Stimulated activated CD8-positive, alpha-beta memory T cell treated with anti-CD3 and anti-CD28 coated beads, Interleukin-4, amount 100 ng/mL, for 48 hours (primary cell): ENCODE measurements at places on chromosomes 2 and 18.

DNA sequence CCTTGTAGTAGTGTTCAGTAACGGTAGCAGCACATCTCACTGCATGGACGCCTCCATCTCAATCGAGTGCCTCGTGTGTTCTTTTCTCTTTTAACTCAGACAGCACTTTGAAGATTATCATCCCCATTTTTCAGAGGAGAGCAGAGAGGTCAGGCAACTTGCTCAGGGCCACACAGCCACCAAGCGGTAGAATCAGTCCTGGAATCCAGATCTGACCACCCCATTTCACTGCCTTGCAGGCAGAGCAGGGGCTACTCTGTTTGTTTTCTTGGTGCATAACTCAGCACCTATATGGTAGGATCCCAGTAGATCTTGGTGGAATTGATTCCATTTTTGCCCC, 129.5 kb downstream of the SMAD7 start:
- DNase-seq, result no peak

- DNase-seq, result no peak
These were observed 19.5 kb upstream of the ID2 start for GRCh38 chr2:8662239-8662879.

DNA sequence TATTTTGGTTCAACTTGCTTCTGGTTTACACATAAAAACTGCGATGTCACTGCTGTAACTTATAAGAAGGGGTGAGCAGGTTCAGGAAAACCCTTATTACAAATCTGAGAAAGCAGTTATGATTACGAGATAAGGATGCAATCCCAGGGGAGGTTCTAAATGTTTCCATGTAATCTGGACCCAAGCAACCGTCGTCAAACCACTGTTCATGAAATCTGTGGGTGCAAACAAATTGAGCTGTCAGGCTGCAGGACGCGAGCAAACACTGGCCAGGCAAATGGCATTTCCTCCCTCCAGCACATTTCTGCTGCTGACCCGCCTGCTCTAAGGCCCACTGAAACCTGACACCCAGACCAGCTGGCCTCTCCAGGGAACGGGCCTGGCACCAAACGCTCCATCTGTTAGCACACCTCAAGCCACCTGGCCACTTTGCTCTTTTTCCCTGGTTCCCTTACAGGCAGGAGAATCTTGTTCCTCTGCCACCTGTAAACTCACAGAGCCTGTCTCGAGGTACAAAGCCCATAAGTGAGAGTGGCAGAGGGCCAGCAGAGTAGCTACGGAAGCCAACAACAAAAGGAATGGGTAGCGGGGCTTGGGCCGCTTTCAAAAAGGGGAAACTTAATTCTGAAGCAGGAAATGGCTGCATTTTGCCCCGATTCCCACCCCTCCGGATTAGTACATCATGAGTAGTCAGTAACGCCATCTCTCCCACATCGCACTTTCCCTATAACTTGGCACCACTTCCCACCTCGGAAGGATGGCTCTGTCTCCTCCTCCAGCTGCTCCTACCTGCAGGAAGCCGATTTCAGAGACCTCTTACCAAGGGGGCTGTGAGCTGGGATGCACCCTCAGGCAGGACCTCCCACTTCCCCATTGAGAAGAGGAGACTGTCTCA, 26.5 kb downstream of the CRACDL start:
- DNase-seq, result no peak

DNA sequence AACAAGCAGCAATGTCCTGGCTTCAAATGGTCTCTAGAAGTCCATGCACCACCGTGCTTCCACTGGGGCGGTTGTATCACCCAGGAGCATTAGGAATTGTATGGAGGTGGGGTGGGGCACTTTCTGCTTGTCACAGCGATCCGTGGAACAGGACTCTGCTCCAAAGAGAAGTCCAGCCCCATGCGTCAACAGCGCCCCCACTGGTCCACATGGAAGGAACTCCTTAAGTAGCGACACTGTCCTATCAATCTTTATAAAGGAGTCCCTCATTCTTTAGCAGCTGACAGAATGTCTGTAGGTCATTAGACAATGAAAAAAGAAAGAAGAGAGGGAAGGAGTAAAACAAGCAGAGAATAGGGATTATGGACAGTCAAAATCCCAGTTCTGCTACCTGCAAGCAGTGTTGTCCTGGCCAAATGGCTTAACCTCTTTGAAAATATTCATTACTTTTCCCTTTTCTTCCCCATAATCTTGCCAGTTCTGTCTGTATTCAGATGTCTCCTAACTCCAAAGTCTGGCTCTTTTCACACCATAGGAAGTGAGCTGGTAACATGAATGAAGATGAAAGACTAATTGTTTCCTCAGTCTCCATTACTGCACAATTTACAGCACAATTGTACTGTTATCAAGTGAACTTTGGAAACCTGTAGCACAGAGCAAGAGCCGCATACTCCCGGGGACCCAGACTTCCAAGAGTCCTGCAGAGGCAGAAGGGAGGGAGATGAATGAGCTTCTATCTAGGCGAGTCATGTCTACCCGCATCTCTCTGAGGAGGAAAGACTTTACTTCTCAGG, 9.9 kb downstream of the NFE2L2 start:
- DNase-seq, result no peak

GRCh38 chr2:127179766-127180165, 40.3 kb downstream of the CYP27C1 start:
- no peak for DNase-seq

DNA sequence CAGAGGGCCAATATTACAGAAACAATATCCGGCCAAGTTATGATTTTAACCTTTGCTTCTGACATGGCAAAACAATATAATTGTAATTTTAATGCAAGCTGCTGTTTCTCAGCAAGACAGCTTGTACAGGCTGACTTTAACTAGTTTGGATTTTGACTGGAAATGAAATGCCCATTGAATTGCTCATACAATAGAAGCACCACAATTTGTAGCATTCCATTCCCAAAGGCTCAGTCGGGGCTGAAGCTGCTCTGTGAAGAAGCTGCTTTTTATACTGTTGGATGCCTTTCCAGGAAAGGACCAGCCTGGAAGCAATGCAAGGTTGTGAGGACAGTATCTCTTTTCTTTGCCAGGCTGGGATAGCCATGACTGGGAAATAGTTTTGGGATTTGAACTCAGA, 677.0 kb upstream of the FANCL start:
- no peak for DNase-seq

GRCh38 chr2:137872577-137872976, 91.7 kb upstream of the HNMT start:
- DNase-seq, result no peak

- peak; percentile 73 for DNase-seq
These were observed at the start of gene TET3 for GRCh38 chr2:73984203-73984921. Gene TET3, plus strand, starts transcription at chr2:73984910. Its CDS starts 1,494 bp downstream, at chr2:73986404.

DNA sequence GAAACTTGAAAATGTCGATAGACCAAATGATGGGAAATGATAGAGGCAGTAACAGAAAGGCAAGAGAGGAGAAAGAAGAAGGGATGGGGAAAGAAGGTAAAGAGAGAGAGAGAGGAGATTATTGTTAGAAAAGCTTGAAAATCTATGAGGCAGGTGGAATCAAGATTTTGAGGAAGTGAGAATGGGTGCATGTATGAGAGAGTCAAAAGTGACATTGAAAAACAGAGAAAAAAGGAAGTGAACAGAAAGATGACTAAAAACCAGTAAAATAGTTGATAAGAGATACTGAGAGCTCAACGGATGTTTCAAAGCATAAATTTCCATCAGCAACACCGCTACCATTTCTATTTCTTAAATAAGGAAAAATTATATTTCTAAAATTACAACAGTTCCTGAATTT, 327.4 kb upstream of the CWC22 start:
- no peak for DNase-seq

DNA sequence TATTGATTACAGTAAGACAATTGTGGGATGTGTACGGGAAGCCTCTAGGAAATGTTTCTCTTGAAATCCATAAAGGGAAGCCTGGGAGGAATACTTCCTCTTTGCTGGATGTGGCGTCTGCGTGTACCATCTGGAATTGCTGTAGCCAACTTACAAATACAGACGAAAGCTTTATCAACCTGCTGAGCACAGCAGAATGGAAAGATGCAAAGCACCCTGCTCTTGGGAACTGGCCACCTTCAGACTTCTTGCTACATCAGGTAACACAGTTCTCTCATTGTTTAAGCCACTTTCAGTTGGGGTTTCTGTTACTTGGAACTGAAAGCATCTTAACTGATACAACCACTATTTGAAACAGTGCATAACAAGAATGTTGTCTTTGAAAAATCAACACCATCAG, 213.8 kb downstream of the HRH4 start:
- no peak for DNase-seq

DNA sequence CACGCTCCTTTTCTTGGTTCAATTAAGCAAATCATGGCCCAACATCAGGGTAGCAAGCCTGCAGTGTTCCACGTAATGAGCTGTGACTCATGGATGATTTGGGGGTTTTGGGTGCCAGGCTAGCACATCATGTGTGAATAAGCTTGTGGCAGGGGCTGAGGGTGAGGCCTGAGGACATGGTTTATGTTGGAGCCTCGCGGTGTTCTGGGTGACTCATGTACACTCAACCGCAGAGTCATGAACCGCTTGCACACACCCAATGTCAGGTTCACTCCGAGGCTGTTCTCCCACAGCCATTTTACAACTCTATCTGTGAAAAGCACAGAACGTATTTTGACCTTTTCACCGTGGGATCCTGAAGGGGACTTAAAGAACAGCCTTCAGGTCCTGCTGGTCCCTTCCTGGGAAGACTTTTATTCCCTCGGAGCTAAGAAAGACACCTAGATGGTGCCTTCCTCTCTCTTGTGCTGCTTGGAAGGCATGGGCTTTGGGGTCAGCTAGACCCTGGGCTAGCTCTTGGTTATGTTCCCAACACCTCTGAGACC, 139.9 kb upstream of the ZEB2 start:
- DNase-seq, result peak; percentile 56

DNA sequence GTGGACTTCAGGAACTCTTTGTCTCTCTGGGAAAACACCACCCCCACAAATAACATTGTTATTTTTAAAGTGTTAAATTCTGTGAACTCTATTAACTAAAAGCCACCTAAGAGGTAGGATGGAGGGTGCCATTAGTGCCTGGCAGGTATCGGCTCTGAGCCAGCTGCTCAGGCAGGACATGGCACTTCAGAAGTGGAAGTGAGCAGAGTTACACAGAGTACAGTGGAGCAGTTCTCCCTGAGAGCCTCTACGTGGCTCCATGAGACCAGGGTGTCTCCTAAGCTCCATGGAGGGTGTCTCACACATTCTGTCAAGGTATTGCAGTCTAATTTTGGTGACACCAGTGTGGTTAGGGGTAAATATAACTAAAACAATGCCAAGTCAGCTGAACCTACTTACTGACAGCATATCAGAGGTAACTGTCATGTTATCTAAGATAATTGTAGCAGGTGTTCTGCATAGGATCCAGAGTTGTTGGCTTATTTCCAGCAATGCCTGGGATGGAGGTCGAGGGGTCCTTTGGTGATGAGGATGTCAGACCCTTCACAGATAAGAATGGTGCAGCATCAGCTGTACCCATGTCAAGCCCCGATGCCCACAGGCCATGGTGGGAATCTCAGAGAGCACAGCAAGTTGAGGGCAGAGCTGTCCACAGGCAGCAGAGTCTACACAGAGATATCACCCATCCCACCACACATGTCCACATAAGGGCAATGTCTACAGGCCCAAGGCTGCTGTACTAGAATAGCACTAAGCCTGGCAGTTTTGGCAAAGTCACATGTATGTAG, 8.6 kb upstream of the MALL start:
- DNase-seq, result no peak

DNA sequence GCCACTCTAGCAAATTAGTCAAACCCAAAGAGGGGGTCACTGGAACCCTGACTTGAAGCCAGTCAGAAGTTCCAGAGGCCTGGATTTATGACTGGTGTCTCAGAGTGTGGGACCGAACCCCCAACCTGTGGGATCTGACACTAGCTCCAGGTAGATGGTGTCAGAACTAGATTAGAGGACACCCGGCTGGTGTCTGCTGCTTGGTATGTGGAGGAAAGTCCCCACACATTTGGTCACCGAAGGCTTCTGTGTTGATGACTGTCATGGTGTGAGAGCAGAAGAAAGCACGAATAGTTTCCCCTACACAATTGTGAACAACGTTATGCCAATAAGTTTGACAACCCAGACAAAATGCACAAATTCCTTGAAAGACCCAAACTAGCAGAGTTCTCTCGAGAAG, 48.1 kb downstream of the B3GNT2 start:
- no peak for DNase-seq

DNA sequence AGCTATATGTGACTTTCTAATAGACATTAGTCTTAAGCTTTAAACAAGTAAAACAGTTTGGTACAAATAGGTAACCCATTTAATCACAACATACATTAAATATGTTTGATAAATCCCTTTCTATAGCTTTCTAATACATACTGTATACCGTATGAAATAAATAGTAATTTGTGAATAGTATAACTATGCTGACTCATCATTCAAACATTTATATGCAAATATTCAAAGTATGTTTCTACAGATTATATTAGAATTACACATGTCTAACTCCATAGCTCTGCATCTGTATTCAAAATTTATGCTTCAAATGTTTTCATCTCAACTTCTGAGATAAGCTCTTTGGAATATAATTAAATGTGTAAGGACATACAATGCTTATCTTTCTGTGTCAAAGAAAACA, 142.7 kb upstream of the ZNF804A start:
- no peak for DNase-seq

GRCh38 chr2:216375286-216375685, 3.0 kb upstream of the MARCHF4 start:
- DNase-seq, result no peak
